ENCODE measurements at places on chromosomes 16 and 17.

DNA sequence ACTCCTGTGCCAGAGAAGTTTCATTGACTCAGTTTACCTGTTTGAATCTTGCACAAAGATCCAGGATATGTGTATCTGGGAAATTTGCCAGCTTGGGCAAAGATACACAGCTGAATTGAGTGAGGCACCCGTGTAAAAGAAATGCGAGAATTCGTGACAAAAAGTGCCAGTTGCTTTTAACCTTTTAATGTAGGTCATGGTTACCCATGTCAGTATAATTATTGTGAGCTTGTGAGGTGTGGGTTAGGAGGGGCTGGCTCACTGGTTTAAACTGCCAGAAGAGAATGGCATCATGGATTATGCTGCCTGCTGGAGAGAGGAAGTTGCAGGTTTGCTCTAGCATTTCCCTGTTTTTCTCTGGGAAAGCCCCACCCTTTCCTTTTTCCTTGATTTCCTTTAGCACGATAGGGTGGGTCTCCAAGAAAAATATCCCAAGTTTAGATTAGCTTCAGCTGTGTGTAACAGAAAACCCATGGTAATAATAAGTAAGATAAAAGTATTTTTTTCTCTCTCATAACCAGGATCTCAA, 24.8 kb upstream of the NDRG4 start:
- no peak for DNase-seq

DNA sequence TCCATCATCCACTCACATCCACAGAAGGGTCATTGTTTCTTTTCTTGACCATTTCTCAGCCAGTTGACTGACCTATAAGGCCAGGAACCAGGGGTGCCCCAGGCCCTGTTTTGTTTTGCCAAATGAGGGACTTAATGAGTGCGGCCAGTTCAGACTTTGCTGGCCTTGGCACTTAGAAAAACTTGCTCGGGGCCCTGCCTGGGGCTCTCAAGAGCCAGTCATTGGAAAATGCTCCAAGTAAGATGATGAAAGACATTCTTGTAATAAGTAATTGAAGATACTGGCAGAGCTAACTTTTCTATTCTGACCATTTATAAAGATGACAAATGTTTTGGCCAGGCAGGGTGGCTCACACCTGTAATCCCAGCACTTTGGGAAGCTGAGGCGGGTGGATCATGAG, 29.0 kb upstream of the CLEC18B start:
- no peak for DNase-seq

GRCh38 chr17:5430413-5430999, 8.4 kb downstream of the C1QBP start:
- no peak for DNase-seq

DNA sequence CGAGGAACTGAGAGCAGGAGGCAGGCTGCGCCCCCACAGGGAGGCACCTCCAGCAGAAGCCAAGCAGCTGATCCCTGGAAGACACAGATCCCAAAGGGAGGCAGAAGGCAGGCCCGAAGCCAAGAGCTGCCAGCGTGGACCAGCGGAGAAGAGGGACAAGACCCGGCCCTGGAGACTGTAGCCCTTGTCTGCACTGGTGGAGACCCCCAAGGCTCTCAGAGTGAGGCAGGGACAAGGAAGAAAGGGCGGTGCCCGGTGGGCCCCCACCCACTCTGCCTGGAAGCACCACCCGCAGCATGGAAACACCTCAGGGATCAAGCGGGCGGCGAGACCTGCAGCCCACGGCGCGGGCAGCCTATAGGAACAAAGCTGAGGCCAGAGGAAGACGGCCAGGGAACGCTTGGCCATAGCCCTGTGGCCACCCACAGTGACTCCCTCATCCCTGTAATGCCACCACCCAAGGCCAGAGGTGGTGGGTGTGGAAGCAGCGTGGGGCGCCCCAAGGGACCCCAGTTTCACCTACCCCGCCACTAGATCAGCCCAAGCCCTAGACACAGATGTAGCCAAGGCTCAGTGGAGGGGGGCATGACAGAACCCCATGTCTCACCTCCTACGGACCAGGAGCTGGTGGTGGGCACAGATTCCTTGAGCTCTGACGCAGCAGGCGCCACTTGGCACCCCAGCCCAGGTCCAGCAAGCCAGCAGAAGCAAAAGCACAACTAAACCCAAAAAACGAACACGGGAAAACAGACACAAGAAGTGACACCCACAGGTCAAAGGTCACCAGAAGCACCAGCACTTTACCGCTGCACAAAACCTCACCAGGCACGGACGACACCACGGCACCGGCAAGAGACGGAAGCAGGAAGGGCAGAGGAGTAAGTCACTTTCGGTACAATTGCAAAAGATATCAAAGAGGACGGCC, 2.9 kb upstream of the SIRT7 start:
- DNase-seq, result no peak
